ENCODE measurements at places on chromosomes 2 and 18. TPM values are rescaled to one million over a fixed set of nuclear protein-coding genes. Genes with fewer than 3 reads are reported as not detected.

Gene AKAIN1
- total RNA-seq = 0.77 TPM

Gene TFCP2L1
- 0.50 TPM for total RNA-seq

GRCh38 chr2:68263632-68264031 lies 11.3 kb upstream of the PPP3R1 start:
- no peak for DNase-seq

GRCh38 chr2:79041032-79041448 lies 15.5 kb downstream of the REG3G start:
- DNase-seq = peak; percentile 37

DNA sequence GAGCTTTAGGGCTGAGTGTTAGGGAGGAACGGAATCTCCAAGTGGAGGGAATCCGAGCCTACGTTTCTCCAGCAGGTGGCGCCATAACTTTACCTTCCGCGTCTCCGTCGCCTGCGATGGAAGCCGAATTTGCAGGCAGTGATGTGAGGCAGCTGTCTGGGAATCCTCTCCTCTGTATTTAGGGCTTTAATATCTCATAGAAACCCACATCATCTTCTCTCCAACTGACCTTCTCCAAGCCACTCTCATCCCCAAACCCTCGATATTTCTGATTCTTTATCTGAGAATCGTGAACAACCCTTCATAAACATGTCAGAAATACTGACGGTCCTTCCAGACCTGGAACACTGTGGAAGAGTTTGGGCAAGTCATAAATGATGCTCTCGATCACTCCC lies 27.5 kb downstream of the SIX2 start:
- peak; percentile 74 for DNase-seq

Data from spinal cord (tissue), 10 donors.